CD4-positive, alpha-beta memory T cell (primary cell): ENCODE measurements at places on chromosomes 13 and 19.

DNA sequence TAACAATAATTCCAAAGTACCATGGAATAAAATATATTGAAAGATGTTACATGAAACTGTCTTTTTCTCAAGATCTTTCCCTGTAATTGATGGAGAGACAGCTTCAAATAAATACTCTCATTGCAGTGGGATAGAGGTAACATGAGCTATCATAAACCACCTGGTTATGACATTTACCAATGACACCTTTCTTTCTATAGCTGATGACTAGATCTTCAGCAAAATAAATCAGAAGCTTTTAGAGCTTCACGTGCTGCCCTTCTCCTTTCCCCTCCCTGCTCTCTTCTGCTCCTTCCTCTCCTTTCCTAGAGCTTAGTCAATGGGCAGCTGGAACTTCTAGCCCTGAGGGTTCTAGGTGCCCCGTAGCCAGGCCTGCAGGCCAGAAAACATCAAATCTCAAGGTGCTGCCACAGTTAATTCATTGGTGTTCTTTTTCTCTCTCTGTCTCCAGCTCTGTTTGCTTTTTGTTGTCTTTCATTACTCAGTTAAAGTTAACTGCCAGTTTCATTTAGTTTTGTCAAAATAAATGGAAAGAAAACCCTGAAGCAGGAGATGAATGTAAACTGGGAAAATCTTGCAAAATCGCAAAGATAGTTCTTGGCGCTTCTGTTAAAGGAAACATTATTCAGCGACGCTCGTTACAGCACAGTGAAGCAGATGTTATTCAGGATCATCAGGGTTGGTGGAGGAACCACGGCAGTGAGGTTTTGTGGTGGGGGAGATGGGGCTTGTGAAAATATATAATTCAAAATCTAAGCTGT, 8.3 kb upstream of the METTL21C start:
- DNase-seq = no peak

- DNase-seq = no peak
Observed at GRCh38 chr19:15324791-15325519, 7.4 kb downstream of the BRD4 start.

DNA sequence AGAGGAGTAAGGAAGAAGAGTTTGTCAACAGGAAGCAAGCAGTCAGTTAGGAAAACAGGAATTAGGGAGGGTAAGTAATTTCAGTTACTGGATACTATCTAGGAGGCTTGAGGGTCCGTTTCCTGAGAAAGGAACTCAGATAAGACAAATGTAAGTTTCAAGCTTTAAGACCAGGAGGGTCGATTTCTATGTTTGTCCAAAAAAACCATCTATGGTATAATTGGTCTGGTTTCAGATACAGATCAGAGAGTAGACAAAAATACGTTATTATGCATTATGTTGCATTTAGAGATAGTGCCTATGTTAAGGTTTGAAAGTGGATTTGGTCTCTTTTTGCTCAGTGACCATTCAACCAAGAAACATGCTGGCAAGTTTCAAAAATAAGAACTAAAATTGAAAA, 789.6 kb upstream of the PCDH20 start:
- DNase-seq = no peak

GRCh38 chr13:43764349-43764748, 22.4 kb downstream of the ENOX1 start:
- no peak for DNase-seq

- DNase-seq = no peak
Observed at GRCh38 chr13:60118696-60119400, 44.9 kb downstream of the DIAPH3 start.

- no peak for DNase-seq
Observed at GRCh38 chr13:34462843-34463242, 479.2 kb upstream of the NBEA start.

DNA sequence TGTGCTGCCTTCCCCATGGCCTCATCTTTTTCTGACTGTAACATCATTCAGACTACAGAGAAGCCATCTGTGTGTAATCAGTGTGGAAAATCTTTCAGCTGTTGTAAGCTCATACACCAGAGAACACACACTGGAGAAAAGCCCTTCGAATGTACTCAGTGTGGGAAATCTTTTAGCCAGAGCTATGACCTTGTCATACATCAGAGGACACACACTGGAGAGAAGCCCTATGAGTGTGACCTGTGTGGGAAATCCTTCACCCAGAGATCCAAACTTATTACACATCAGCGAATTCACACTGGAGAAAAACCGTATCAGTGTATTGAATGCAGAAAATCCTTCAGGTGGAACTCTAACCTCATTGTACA, 17.2 kb upstream of the ZNF8 start:
- DNase-seq = no peak

DNA sequence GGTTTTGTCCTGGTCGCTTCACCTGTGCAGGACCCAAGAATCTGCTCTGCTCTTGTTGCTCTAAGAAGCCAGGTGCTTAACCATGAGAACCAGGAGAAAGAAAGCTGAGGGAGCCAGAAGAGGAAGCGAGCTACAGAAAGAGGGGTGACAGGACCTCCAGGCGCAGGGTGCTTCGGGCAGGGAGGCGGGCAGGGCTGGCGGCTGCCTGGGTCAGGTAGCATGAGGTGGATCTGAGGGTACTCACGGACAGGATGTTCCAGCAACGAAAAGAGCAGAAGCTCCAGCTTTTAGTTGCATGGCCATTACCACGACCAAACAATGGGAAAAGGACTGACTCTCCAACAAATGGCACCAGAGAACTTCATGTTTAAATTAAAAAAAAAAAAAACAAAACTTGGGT, 59.9 kb downstream of the ZNF724 start:
- DNase-seq = no peak

DNA sequence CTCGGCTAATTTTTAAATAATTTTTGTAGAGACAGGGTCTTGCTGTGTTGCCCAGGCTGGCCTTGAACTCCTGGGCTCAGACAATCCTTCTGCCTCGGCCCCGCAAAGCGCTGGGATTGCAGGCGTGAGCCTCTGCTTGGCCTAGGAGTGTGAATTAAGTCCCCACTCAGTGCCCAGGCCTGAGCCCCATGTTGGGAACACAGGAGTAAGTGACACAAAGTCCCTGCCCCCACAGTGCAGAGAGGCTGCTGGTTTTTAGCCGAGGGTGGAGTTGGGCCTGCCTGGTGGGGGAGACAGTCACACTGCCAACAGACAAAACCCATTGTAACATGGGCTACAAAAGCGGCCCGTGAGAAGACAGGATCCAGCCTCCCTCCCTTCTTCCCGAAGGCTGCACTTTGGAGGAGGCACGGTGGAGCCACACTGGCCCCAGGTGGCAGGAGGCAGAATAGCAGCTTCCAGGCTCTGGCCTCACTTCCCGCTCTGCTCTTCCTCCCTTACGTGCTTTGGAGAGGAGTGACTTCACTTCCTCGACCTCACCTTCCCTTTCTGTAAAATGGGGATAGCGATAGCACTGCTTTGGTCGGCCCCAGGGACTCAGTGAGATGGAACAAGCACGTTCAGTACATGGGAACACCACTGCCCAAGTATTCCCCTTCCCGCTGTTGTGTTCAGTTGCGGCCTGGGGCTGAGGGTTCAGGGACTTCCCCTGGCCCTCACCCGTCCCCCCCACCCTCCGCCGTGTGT, 15.2 kb upstream of the EHD2 start:
- DNase-seq = peak; percentile 47

DNA sequence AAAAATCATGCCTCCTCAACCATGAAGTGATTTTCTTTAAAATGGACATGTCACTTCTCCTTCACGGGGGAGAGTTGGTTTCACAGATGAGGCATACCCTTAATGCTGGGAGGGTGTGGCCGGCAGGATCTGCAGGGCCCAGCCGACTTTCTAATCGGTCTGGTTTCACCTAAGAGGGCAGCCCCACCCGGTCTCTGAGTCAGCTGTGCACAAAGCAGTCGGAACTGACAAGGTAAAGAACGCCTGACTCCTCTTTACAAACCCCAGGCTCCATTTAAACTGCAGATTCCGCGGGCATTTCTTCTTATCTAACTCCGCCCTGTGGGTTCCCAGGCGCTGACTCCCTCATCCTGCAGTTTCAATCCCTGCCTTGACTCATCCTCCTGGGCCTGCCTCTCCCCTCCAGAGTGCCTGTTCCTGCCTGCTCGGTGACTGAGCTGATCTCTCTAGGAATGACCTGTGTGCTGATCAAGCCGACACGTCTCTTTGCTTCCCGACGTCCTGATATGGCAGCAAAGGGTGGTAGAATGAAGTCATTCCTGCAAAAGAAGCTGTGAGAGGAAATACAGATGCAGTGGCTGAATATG, 63.4 kb downstream of the EFNB2 start:
- DNase-seq = no peak

DNA sequence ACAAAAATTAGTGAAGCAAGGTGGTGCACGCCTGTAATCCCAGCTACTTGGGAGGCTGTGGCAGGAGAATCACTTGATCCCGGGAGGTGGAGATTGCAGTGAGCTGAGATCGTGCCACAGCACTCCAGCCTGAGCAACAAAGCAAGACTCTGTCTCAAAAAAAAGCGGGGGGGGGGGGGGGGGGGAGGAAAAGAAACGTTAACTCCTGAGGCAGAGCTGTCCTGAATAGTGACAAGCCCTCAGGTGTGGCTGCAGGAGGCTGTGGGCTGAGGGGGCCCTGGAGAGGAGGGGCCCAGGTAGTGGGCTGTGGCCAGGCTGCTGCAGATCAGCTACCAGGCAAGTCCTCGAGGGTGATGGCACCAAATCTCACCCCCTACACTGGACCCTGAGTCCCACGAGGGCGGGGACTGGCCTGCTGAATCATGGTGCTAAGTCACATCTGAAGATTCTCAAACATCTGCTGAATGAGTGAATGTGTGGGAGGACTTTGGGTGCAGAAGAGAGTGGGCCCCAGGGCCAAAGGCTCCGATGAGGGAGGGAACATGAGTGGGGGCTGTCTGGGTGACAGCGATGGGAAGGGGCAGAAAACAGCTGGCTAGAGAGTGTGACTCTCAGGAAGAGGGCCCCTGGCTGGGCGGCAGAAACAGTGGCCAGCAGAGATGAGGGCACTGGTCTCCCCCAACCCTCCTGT, 24.6 kb upstream of the ATP1A3 start:
- no peak for DNase-seq

DNA sequence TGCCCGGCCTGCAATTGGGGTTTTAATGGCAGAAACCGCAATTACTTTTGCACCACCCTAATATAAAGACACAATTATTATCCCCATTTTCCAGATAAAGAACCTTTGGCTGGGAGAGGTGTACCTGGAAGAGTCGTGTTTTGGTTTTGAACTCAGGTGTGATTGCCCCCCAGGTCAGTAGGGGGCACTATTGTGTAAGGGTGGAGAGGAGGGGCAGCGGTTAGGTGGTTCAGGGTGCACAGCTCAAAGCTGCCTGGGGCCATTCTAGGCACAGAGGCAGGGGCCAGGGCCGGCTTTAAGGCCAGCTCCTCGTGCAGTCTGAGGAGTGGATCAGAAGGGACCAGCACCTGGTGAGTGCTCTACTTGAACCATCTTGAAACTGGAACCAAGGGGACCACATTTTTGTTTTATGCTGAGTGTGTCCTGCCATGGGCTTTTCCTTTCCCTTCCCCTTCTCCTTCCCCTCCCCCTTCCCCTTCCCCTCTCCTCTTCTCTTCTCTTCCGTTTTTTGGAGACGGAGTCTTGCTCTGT, 5.8 kb upstream of the FCGRT start:
- DNase-seq = peak; percentile 83

GRCh38 chr13:33146843-33147611, 130.8 kb downstream of the KL start:
- no peak for DNase-seq

GRCh38 chr19:11963566-11964355, 1.1 kb upstream of the ZNF763 start:
- DNase-seq = peak; percentile 68

DNA sequence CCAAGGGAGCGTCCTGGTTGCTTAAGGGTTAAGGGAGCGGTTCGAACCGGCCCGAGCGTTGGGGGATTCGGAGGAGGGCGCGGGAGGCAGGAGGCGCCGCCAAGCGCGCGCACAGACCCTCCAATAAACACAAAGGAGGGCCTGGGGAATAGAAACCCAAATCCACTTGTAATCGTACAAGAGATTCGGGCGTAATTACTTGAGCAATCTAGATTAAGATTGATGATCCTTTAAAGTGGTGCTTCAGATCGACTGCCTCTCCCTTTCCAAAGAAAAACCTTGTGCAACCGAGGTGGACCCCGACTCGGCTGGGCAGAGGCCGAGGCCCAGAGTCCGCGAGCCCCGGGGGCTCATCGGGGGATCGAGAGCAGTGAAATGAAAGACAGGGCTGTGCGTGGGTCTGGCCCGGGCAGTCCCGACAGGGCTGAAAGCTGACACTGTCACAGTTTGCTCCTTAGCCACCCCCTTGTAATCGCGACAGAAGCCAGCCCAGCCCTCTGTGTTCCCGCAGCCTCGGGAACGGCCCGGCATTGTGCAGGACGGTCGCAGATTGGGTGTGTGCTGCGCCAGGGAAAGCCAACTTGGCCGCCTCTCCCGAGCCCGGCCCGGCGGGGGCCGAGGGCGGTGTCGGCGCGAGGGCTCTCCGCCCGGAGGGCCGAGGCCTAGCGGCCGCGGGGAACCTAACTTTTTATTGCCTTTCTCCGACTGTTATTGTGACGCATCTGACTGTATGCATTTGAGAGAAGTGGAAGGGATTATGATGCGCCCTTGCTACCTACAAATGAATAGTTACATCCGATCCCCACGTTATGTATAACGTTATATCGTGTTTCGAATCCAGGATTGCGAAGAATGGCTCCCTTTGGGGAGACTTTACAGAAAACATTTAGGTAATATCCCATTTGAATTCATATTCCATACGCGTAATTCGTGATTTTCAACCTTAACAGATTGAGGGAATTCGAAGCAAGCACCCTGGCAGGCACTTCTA, 5.5 kb downstream of the MAB21L1 start:
- no peak for DNase-seq

DNA sequence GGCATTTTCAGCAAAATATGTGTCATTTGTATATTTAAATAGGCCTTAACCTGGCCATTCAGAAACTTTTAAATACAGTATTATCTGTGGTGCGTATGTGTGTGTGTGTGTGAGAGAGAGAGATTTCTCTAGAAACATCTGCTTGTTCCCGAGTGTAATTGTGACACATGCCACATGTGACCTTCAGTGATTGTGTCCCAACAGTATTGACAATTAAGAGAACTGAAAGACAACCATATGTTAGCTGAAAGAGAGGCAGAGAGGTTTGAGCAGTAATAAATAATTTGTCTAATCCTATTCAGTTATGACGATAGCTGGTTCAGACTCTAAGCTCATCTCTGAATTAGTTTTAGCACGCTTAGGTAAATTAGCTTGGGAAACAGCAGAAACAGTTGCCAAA, 1503.1 kb downstream of the PCDH9 start:
- no peak for DNase-seq
